NCI-H2107 (cell line): ENCODE measurements at places on chromosomes 6 and 20.

DNA sequence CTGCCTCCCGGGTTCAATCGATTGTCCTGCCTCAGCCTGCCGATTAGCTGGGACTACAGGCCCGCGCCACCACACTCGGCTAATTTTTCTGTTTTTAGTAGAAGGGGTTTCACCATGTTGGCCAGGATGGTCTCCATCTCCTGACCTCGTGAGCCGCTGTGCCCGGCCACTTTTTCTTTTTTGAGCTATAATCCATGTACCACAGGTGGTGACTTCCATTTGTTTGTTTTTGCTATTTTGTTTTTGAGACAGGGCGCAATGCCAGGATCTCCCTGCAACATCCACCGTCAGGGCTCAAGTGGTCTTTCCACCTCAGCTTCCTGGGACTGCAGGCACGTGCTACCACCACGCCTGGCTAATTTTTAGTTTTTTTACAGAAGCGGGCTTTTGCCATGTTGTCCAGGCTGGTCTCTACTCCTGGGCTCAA lies 8.5 kb downstream of the HSPA1B start:
- no peak for DNase-seq

DNA sequence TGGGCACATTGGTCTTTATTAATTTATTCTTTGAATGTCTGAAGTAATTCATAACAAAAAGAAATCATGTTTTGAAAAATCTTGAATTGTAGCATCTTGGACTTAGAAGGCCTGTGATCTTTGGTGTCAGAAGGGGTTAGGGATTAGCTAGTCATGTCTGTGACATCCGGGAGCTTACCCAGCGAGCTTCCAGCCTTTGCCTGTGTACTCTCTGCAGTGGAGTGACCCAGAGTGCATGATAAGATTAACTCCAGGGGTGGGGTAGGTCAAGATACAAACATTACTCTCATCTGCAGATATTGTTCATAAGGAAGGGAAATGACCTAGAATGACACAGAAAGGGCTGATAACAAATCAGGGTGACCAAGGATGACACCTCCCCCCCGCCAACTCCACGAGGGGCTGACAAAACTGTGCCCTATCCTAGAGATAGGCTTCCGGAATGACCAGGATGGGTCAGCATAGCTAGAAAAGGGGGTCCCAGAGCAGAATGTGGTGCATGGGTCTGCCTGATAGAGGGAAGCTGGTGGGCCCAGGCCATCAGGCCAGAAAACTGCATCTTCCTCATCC lies 56.6 kb upstream of the BLCAP start:
- no peak for DNase-seq

DNA sequence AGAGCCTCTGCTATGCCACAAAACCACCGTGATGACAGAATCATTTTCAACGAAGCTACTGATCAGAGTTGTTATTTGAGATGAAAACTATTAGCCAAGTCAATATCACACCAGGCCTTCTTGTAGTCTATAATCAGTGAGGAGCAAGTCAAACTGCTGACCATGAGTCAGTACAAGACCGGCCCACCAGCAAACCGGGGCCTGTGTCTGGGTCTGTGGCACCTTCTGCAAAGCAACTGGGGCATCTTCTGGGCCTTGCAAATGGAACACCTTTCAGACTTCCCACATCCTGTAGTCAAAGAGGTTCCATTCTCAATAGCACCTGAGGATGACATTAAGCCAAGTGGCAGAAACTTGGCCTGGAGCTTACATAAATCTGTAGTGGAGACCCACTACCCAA lies 38.5 kb downstream of the CPXM1 start:
- DNase-seq = no peak

- DNase-seq = no peak
These were observed 3.1 kb downstream of the F13A1 start for GRCh38 chr6:6317386-6317785.

- DNase-seq = no peak
These were observed 14.9 kb upstream of the MATN4 start for GRCh38 chr20:45322952-45323383.

DNA sequence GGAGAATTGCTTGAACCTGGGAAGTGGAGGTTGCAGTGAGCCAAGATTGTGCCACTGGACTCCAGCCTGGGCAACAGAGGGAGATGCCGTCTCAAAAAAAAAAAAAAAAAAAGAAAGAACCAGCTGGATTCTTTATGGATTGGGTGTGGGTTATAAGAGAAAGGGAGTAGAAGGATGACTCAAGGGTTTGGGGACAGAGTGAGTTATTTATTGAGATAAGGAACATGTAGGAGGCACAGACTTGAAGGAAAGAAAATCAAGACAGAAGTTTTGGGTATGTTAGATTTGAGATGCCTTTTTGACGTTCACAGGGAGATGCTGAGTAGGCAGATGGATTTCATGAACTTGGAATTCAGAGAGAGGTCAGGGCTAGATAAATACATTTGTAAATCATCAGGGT lies 47.6 kb downstream of the KIZ start:
- DNase-seq = no peak

- DNase-seq = no peak
These were observed 452.1 kb downstream of the GRIK2 start for GRCh38 chr6:101845621-101846020.

- DNase-seq = no peak
These were observed 257.3 kb upstream of the SGK1 start for GRCh38 chr6:134575221-134575620.

DNA sequence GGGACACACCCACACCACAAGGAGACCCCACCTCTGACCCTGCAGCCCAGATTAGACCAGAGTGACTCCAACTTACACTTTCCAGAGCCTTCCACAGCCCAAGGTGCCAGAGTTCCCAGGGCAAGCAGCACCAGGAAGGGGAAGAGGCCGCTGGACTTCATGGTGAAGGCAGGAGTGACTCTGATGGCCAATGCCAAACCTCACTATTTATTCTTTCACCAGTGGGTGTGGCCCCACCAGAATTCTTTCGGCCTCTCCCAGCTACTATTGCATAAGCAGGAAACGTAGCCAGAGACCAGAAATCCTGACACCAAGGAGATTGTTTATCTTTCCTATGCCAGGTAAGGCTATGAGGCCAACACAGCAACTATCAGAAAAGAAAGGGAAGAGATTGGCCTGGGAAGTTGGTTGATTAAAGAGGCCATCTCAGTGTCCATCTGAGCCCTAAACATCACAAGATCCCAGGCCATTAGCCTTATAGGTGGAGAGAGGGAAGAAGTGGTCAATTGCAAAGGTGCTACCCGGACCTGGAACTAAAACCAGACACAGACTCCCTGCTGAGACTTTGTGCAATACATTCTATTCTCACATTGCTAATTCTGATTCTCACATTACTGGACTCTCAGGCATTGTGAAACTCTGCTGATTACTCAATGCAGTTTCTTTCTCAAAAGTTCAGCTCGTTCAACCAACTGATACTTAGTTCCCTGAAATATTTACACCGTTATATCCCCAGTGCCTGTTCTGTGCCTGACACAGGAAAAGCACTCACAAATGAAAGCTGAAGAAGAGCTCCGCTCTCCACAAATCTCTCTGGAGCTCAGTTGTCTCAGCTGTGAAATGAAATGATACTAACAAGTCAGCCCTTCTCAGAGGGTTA lies at the start of gene SLPI:
Gene SLPI, minus strand, starts transcription at position 182 of the 880 bp plus-strand sequence. Its CDS starts 21 bp downstream, at position 161.
- DNase-seq = no peak
